Activated T-helper 2 cell treated with anti-CD3 and anti-CD28 coated beads, Interferon-gamma antibody, Interleukin-2, Interleukin-4, amounts not matched to agents 10 μg/mL and 5 μg/mL and 100 μg/mL, durations not matched to agents 14 hours and 24 hours and 36 hours (primary cell): ENCODE measurements at places on chromosomes 7 and 10. TPM values are rescaled to one million over a fixed set of nuclear protein-coding genes. Genes with fewer than 3 reads are reported as not detected.
A peak's percentile ranks its signal among the peaks of the same experiment; 100 is the strongest.

- DNase-seq: no peak
- no peaks in the 10 kb centered on the region for H3K27me3 ChIP-seq
- peaks cover 18% of the 10 kb centered on the region for H3K4me1 ChIP-seq
- no peak overlapping the region for H3K27ac ChIP-seq
Observed at GRCh38 chr7:158782761-158783401, 46.4 kb downstream of the ESYT2 start.

DNA sequence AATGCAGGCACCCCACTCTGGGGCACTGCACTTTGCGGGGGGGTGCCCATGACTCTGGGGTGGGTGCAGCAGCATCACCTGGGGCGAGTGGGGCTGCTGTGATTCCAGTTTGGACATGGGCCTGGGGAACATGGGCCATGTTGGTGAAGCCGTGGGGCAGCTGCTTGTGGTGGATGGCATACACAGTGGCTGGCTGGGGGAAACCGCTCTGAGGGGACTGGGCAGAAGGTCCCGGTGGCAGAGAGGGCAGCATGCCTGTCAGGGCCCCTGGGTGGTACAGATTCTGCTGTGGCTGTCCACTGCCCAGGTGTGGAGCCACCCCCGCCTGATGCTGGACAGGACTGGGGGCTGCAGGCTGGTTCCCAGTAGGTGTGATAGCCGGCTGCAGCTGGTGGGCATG lies 57.2 kb downstream of the LRRC72 start:
- DNase-seq: no peak
- no peaks in the 10 kb centered on the region for H3K4me1 ChIP-seq
- no peak overlapping the region for H3K27ac ChIP-seq
- no peaks in the 10 kb centered on the region for H3K36me3 ChIP-seq

GRCh38 chr10:16770670-16771069 lies 46.6 kb downstream of the RSU1 start:
- peaks cover 16% of the 10 kb centered on the region for H3K4me1 ChIP-seq
- no peak overlapping the region for H3K27ac ChIP-seq
- H3K4me3 ChIP-seq: no peak overlapping the region
- H3K27me3 ChIP-seq: no peaks in the 10 kb centered on the region

GRCh38 chr7:1741751-1742554 lies 71.9 kb downstream of the ELFN1 start:
- H3K36me3 ChIP-seq: no peaks in the 10 kb centered on the region
- H3K27ac ChIP-seq: no peak overlapping the region
- H3K4me3 ChIP-seq: no peak overlapping the region
- peaks cover 8% of the 10 kb centered on the region for H3K4me1 ChIP-seq
- DNase-seq: peak; percentile 14

DNA sequence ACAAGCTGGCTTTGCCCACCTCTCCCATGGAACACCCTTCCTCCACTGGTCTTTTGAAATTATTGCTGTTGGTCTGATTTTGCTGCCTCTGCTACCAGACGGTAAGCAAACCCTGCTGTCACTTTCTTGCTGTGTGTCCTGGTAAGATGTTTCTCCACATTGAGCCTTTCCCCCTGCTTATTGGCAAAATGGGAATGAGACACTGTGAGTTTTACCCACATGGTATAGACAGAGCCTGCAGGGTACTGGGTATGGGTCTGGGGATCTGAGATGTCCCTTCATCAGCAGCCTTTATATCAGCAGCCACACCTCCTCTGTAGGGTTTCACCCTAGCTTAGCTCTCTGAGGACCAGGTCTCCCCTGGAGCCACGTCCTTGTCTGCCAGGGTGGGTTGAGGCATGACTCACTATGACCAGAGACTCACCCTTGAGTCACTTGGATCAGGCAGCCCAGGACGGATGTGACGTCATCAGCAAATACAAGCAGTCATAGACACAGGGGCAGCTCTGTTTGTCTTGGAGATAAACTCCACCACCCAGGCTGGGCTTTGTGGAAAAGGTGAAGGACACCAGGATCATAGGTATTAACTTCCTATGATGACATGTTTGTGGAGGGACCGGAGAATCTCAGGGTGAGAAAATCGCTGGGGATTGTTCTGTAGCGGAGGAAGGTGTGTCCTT lies 17.9 kb upstream of the BAIAP2L1 start:
- H3K4me3 ChIP-seq: no peak overlapping the region
- no peaks in the 10 kb centered on the region for H3K27me3 ChIP-seq

GRCh38 chr7:150961510-150962289 lies 16.4 kb downstream of the KCNH2 start:
- H3K4me1 ChIP-seq: peaks cover 2% of the 10 kb centered on the region
- no peak overlapping the region for H3K27ac ChIP-seq
- no peak for DNase-seq
- H3K4me3 ChIP-seq: no peak overlapping the region

DNA sequence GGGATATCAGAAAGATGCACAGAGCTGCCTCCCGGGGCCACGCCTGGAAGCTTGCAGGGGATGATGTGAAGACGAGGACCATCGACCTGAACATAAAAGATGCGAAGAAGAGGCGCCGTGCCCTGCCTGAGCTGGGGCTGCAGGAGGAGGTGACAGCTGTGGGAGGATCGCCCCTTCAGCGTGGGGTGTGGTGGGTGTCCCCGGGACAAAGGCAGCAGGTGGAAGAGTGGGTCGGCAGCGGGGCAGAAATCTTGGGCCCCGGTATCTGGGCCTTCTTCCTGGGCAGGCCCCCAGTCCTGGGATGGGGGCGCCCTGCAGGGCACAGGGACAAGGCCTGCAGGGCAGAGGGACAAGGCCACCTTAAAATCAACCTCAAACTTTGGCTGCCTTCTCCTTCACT lies 134.9 kb downstream of the OR13A1 start:
- H3K36me3 ChIP-seq: no peaks in the 10 kb centered on the region
- H3K4me3 ChIP-seq: no peak overlapping the region
- no peak for DNase-seq
- H3K4me1 ChIP-seq: no peaks in the 10 kb centered on the region
- no peak overlapping the region for H3K27ac ChIP-seq
- H3K27me3 ChIP-seq: peaks cover 7% of the 10 kb centered on the region

GRCh38 chr10:70930263-70931000 lies 42.1 kb upstream of the PCBD1 start:
- no peaks in the 10 kb centered on the region for H3K27me3 ChIP-seq
- no peaks in the 10 kb centered on the region for H3K36me3 ChIP-seq
- no peak overlapping the region for H3K4me3 ChIP-seq
- DNase-seq: no peak
- no peak overlapping the region for H3K27ac ChIP-seq
- no peaks in the 10 kb centered on the region for H3K4me1 ChIP-seq

GRCh38 chr10:88395677-88396076 lies 187.4 kb downstream of the RNLS start:
- no peak overlapping the region for H3K27ac ChIP-seq
- H3K4me1 ChIP-seq: peaks cover 14% of the 10 kb centered on the region
- DNase-seq: no peak

GRCh38 chr10:43249151-43249961 lies 17.5 kb downstream of the RASGEF1A start:
- H3K4me3 ChIP-seq: no peak overlapping the region
- H3K36me3 ChIP-seq: no peaks in the 10 kb centered on the region
- H3K27me3 ChIP-seq: peaks cover 21% of the 10 kb centered on the region
- DNase-seq: peak; percentile 7
- no peak overlapping the region for H3K27ac ChIP-seq

DNA sequence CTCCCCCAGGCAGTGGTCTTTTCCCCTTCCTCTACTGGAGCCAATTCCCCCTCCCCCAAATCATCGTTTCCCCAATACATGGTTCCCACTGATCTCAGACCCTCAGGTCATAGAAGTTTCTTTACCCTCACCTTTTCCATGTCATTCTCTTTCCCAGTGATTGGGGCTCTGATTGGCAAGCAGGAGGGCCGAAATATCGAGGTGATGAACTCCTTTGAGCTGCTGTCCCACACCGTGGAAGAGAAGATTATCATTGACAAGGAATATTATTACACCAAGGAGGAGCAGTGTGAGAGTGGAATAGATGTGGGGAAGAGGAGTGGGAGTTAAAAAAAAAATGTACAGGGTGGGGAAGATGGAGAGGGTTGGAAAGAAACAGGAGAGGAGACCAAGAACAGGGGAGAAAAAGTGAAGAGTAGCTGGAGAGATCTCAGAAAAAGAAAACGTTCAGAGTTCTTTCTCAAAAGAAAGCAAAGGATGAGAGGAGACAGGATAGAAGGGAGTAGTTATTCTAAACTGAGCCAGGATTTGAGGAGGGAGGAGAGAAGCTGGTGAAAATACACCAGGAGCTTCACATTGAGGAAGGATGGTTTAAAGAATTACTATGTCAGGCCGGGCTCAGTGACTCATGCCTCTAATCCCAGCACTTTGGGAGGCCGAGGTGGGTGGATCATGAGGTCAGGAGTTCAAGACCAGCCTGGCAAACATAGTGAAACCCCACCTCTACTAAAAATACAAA lies 858 bp downstream of the COPS6 start:
- H3K4me1 ChIP-seq: peaks cover 18% of the 10 kb centered on the region
- no peak for DNase-seq
- H3K4me3 ChIP-seq: peak overlapping the region; percentile 87
- peak overlapping the region; percentile 89 for H3K27ac ChIP-seq
- peaks cover 51% of the 10 kb centered on the region for H3K36me3 ChIP-seq
- H3K27me3 ChIP-seq: peaks cover 2% of the 10 kb centered on the region

- no peaks in the 10 kb centered on the region for H3K36me3 ChIP-seq
- peak; percentile 80 for DNase-seq
- H3K27ac ChIP-seq: no peak overlapping the region
- no peak overlapping the region for H3K4me3 ChIP-seq
- peaks cover 6% of the 10 kb centered on the region for H3K27me3 ChIP-seq
Observed at GRCh38 chr10:73940634-73941221, 29.8 kb downstream of the PLAU start.

DNA sequence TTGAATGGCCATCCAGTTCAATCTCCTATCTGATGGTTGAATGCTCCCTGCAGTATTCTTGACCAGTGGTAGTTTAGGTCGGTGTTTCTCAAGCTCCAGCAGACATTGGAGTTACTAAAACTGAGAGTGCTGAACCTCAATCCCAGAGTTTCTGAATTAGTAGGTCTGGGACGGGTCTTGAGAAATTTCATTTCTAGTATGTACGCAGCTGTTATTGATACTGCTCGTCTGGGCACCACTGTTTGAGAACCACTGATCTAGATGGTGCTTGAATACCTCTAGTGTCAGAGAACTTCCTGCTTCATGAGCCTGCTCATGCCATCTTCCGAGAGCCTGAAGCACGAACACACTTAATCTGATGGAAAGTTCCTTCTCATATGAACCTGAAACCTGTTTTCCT lies 99.4 kb upstream of the CREB5 start:
- DNase-seq: no peak
- peaks cover 51% of the 10 kb centered on the region for H3K27me3 ChIP-seq
- H3K4me1 ChIP-seq: peaks cover 5% of the 10 kb centered on the region
- H3K36me3 ChIP-seq: no peaks in the 10 kb centered on the region
- H3K27ac ChIP-seq: no peak overlapping the region

- peaks cover 51% of the 10 kb centered on the region for H3K4me1 ChIP-seq
- no peaks in the 10 kb centered on the region for H3K27me3 ChIP-seq
- no peak for DNase-seq
Observed at GRCh38 chr10:43126759-43127424, 11.4 kb upstream of the CSGALNACT2 start.

DNA sequence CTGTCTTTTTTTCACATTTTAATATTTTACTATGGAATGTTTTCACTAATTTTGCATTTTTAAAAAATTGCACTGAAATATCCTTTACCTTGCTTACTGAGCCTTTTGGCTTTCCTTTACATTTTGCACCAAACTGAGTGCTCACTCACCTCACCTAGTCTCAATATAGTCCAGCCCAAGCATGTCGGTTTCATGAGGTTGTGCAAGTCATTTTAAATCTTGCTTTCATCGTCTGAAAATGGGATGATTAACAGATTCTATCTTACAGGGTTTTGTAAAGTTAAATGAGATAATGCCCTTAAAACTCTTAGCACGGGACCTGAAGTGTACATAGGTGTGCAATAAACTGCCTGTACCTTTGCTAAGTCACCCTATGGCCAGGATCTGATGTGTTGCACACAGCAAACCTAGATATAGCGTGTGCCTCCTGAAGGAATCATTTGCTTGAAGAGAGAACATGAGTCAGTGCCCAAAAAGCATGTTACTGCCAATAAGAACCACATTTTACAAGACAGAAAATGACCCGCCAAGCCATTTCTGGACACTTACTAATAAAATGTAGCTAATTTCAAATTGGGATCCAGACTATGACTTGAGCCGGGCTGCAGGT lies 199.8 kb downstream of the JCAD start:
- H3K27ac ChIP-seq: no peak overlapping the region
- no peak overlapping the region for H3K4me3 ChIP-seq
- no peaks in the 10 kb centered on the region for H3K36me3 ChIP-seq
- DNase-seq: no peak
- no peaks in the 10 kb centered on the region for H3K4me1 ChIP-seq

- no peak for DNase-seq
- peaks cover 3% of the 10 kb centered on the region for H3K4me1 ChIP-seq
- H3K27ac ChIP-seq: no peak overlapping the region
- H3K27me3 ChIP-seq: peaks cover 5% of the 10 kb centered on the region
- H3K36me3 ChIP-seq: no peaks in the 10 kb centered on the region
Observed at GRCh38 chr7:23808421-23808820, 98.4 kb downstream of the STK31 start.

- H3K4me1 ChIP-seq: no peaks in the 10 kb centered on the region
- DNase-seq: no peak
- no peak overlapping the region for H3K4me3 ChIP-seq
- H3K36me3 ChIP-seq: no peaks in the 10 kb centered on the region
- H3K27ac ChIP-seq: no peak overlapping the region
Observed at GRCh38 chr10:129366450-129366849, 100.6 kb upstream of the MGMT start.

DNA sequence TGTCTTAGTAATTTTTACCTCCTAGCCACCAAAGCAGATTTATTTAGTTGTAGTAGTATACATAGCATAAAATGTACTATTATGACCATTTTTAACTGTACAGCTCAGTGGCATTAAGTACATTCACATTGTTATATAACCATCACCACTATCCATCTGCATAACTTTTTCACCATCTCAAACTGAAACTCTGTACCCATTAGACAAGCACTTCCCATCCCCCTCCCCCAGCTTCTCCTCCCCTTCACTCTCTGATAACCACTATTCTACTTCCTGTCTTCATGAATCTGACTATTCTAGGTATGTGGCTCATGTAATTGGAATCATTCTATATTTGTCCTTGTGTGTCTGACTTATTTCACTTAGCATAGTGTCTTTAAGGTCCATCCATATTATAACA lies 71.9 kb downstream of the MRPL32 start:
- H3K4me3 ChIP-seq: no peak overlapping the region
- no peaks in the 10 kb centered on the region for H3K36me3 ChIP-seq
- no peak for DNase-seq
- peaks cover 6% of the 10 kb centered on the region for H3K4me1 ChIP-seq

GRCh38 chr10:75884808-75885207 lies 453.4 kb downstream of the LRMDA start:
- no peaks in the 10 kb centered on the region for H3K27me3 ChIP-seq
- no peak overlapping the region for H3K4me3 ChIP-seq
- H3K4me1 ChIP-seq: no peaks in the 10 kb centered on the region
- no peak overlapping the region for H3K27ac ChIP-seq
- no peak for DNase-seq

- H3K27me3 ChIP-seq: peaks cover 4% of the 10 kb centered on the region
- H3K4me1 ChIP-seq: no peaks in the 10 kb centered on the region
- H3K27ac ChIP-seq: no peak overlapping the region
- DNase-seq: no peak
- no peak overlapping the region for H3K4me3 ChIP-seq
Observed at GRCh38 chr7:388961-389701, 99.2 kb downstream of the FOXL3 start.

Gene ZPBP
- not detected in 2 replicates for total RNA-seq

Gene AKR1C4
- total RNA-seq: not detected in 2 replicates

Gene PALD1
- total RNA-seq: 2.1 and 2.3 TPM in 2 replicates

Gene WNT16
- not detected in 2 replicates for total RNA-seq

Gene MYOF
- 32.5 and 33.2 TPM in 2 replicates for total RNA-seq

Gene CDK14
- total RNA-seq: 2.1 and 2.2 TPM in 2 replicates

Gene PITX3
- total RNA-seq: 0.30 and 0.46 TPM in 2 replicates

Gene MSS51
- 2.6 and 3.3 TPM in 2 replicates for total RNA-seq

Gene ASB4
- not detected in 2 replicates for total RNA-seq

Gene ADO
- 34.1 and 35.1 TPM in 2 replicates for total RNA-seq

Gene C10orf105
- 0.11 and 0.18 TPM in 2 replicates for total RNA-seq
